DMS79 (cell line): ENCODE measurements at places on chromosomes 5 and 9.

DNA sequence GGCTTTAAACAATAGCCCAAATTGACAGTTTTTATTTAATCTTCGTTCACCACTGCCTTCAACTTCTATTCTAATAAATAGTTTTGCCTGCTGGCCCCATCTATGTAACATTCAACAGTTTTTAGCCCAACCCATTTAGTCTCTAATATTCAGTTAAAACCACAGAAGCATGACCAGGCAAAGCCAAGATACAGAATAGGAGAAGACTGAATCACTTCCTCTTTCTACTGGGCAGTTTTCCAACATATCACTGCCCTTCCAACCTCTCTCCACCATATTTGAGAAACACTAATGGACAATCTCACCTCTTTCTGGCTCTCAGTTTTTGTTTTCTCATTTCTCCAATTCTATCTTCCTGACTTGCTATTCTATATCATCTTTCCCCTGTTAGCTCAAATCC lies 352.9 kb downstream of the DNAH5 start:
- no peak for DNase-seq

DNA sequence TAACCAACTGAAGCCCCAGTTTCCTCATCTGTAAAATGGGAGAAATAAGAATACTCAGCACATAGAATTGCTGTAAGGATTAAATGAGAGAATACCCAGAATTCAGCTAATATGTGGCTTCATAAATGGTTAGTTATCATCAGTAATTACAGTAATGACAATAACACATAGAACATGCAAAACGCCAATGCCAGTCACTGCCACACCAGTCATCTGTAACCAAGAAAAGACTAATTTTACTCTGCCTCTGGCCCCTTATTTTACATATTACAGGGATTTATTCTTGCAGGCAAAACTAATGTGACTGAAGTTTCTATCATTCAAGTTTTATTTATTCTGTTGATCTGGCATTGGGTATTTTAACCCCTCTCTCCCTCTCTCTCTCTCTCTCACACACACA lies 46.5 kb downstream of the EBF1 start:
- DNase-seq = no peak

GRCh38 chr5:157710882-157711281 lies 20.3 kb upstream of the THG1L start:
- DNase-seq = no peak

- no peak for DNase-seq
Measured at GRCh38 chr5:10868956-10869355, 107.9 kb upstream of the DAP start.

GRCh38 chr9:13734601-13735000 lies 455.1 kb upstream of the MPDZ start:
- DNase-seq = no peak

DNA sequence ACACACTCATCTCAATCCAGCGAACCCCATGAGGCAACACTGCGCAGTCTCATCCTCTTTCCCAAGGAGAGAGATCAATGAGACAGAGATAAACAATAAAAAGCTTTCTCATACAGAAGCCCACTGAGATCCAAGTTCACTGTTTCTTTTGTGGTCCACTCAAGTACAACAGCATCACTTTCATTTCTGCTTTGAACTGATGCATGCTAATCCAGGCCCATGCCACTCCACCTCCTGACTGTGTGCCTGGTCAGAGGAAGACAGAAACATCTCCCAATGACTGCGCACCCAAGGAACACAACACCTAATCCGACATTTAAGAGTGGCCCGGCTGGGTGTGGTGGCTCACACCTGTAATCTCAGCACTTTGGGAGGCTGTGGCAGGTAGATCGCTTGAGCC lies 104.0 kb downstream of the SERINC5 start:
- DNase-seq = no peak

GRCh38 chr9:98634685-98635336 lies 73.9 kb downstream of the GABBR2 start:
- DNase-seq = no peak

- DNase-seq = no peak
Measured at GRCh38 chr5:77885519-77885918, 109.4 kb upstream of the TBCA start.

DNA sequence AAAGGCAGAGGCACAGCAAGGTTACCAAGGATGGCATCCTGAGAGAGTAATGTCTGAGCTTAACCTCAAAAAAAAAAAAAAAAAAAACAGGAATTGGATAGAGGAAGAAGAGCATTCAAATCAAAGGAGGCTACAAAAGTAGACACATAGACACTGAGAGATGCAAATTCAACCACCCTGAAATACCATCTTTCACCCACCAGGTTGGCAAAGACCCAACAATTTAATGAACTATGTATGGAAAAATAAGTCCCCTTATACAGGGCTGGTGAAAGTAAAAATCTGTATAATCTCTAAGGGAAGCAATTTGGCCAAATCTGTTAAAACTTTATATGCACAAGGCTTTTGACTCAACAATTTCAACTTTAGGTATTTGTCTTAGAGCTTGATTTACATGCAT lies 4.9 kb downstream of the NADK2 start:
- no peak for DNase-seq

GRCh38 chr5:79255786-79256557 lies 20.0 kb downstream of the JMY start:
- no peak for DNase-seq

- DNase-seq = no peak
Measured at GRCh38 chr9:5870691-5871090, 20.0 kb upstream of the MLANA start.

DNA sequence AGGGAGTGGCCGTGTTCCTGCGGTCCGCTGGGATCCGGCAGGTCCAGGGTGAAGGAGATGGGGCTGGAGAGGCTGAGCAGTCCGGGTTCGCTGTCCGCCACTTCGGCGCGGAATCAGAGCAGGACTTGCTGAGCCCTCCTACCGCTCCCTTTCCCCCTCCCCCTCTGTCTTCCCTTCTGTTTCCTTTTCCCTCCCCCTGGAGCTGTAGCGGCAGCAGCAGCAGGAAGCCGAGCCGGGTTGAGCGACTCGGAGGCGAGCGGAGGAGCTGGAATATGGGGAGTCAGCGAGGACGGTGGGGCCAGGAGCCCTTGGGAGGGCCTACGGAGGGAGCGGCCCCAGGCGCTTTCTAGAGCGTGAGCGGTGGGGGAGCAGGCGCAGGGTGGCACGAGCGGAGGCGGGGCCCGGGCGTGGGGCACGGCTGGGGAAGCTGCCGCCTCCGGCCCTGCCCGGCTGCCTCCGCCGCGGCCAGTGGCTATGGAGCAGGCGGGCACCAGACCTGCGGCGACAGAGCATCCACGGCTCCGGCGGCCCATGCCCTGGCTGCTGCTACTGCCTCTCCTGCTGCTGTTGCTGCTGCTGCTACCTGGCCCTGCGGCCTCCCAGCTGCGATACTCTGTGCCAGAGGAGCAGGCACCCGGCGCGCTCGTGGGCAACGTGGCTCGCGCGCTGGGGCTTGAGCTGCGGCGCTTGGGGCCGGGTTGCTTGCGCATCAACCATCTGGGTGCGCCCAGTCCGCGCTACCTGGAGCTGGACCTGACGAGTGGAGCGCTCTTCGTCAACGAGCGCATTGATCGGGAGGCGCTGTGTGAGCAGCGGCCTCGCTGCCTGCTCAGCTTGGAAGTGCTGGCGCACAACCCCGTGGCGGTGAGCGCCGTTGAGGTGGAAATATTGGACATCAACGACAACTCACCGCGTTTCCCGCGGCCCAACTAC lies at the start of gene PCDHAC2:
Gene PCDHAC2 (plus strand): TSS at position 184 of the 933 bp plus-strand sequence. CDS start 291 bp downstream, at position 475.
- no peak for DNase-seq

GRCh38 chr5:73182307-73182706 lies 9.3 kb downstream of the TMEM174 start:
- DNase-seq = no peak

- no peak for DNase-seq
Measured at GRCh38 chr5:169933127-169933526, 47.2 kb downstream of the INSYN2B start.

DNA sequence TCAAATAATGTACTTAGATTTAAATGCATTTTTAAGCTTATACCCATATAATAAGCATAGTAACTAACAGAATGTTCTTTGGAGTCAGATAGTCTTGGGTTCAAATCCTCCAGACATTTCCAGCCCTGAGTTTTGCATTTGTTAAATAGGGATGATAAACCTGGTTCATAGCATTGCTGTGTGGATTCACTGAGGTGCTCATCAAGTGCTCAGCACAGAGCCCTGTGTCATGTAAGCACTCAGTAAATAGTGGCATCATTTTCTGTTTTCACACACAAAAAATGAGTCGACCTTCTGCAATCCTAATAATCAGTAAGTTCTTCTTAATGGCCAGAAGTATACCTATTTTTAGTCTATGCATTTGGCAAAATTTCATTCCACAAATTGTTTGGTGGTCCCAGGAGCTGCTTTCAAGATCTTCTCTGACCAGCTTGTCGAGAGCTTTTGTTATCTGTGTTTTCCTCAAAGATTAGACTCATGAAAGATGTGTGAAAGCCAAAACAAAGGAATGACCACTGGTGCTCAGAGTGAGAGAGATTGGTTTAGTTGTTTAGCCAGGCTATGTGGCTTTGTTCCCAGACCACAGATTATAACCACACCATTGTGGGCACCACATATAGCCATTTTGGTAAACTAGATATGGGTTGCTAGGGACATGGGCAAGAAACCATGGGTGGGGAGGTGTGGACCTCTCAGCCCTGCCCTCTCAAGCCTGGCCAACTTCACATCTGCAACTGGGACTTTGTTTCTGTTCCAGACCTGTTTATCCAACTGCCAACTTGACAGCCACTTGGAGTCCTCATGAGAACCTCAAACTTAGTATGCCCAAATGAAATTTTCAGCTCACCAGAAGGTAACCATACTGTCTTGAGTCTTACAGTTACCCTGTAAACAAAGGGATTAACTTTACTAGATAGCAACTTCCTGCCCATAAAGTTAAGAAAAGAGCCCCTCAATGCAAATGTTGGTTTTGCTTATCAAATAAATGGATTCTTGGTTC lies 45.0 kb downstream of the DOCK8 start:
- DNase-seq = no peak

DNA sequence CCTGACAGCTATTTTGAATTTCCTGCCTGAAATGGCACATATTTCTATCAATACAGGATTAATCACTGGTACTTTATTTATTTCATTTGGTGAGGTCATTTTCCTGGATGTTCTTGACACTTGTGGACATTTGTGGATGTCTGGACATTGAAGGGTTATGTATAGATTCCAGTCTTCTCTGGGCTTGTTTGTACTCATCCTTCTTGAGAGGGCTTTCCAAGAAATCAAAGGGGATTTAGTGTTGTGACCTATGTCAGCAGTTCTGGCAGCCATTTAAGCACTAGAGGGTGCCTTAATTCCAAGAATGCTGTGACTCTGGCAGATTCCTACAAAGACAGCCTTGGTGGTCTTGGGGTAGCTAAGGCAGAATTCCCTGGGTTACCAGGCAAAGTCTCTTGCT lies 259.7 kb downstream of the CSNK1G3 start:
- no peak for DNase-seq

GRCh38 chr5:21684992-21685391 lies 1168.2 kb downstream of the CDH12 start:
- no peak for DNase-seq
